ENCODE measurements at places on chromosomes 2 and 18. TPM values are rescaled to one million over a fixed set of nuclear protein-coding genes. Genes with fewer than 3 reads are reported as not detected.
A peak's percentile ranks its signal among the peaks of the same experiment; 100 is the strongest.

DNA sequence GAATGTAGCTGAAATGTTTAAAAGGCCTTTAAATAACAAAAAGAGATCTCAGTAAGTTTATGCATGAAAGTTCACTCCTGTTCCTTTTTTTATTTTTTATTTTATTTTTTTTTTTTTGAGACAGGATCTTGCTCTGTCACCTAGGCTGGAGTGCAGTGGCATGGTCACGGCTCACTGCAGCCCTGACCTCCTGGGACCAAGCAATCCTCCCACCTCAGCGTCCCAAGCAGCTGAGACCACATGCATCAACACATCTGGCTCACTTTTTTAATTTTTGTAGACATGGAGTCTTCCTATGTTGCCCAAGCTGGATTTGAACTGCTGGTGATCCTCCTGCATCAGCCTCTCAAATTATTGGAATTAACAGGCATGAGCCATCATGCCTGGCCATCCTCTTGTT lies 84.3 kb downstream of the KANSL1L start:
- no peaks in the 10 kb centered on the region for H3K27me3 ChIP-seq
- H3K4me1 ChIP-seq: no peaks in the 10 kb centered on the region
- H3K4me3 ChIP-seq: no peak overlapping the region
- no peak for DNase-seq
- H3K27ac ChIP-seq: no peak overlapping the region
- no peaks in the 10 kb centered on the region for H3K36me3 ChIP-seq

Gene TMEM178A
- total RNA-seq: 12.0 TPM

- peak overlapping the region; percentile 78 for H3K27ac ChIP-seq
- no peak overlapping the region for H3K4me3 ChIP-seq
- H3K4me1 ChIP-seq: no peaks in the 10 kb centered on the region
- H3K36me3 ChIP-seq: peaks cover 10% of the 10 kb centered on the region
- no peak for DNase-seq
- no peaks in the 10 kb centered on the region for H3K27me3 ChIP-seq
These were observed 212.0 kb downstream of the TWIST2 start for GRCh38 chr2:239059854-239060253.

DNA sequence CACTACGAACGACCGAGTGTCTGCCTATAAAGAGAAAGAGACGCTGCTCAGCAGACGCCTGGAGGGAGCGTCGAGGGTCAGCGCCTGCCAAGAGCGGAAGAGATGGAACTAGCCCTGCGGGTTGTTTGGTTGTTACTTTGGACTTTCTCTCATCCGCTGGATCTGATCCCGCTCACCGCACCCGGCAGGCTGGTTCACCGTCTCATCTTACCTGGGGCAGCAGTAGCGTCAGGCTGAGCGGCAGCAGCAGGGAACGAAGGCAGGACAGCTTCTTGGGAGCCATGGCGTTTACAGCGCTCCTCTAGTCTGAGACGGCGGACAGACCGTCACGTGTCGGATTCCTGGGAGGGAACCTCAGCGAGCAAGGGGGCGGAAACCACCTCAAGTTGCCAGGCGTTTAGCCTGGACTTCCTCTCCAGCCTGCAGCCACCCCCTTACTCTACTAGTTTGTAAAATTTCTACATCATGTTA lies 1.9 kb downstream of the GLB1L start:
- H3K4me3 ChIP-seq: peak overlapping the region; percentile 84
- no peaks in the 10 kb centered on the region for H3K36me3 ChIP-seq
- no peak for DNase-seq

DNA sequence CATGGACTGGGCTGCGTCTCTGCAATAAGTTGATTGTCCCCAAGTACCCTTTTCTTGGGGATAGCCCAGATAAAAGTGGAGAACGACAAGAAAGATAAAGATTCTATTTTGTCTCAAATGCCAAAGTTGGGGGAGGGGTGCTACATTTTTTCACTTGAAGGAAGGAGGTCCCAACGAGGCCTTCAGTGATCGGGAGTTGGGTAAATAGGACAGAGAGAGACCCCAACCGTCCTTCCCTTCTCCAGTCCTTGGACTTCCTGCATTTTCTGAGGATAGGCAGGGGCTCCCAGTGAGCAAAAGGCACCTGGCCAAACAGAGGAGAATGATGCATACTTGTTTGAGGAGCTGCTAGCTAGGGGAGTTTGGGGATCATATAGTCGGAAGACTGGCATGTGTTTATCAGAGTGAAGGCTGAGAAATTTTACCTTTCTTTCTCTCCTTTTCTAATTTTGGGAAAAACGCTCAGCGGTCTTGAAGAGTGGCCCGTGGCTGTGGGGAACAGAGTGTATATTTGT lies 3.5 kb upstream of the EN1 start:
- peaks cover 97% of the 10 kb centered on the region for H3K27me3 ChIP-seq
- H3K36me3 ChIP-seq: peaks cover 7% of the 10 kb centered on the region
- H3K4me1 ChIP-seq: peaks cover 28% of the 10 kb centered on the region
